ENCODE measurements at places on chromosomes 3 and 15.

- no peak for DNase-seq
Measured at GRCh38 chr15:66827039-66827697, 125.1 kb downstream of the SMAD6 start.

GRCh38 chr15:73959012-73959581 lies 32.8 kb downstream of the LOXL1 start:
- no peak for DNase-seq

DNA sequence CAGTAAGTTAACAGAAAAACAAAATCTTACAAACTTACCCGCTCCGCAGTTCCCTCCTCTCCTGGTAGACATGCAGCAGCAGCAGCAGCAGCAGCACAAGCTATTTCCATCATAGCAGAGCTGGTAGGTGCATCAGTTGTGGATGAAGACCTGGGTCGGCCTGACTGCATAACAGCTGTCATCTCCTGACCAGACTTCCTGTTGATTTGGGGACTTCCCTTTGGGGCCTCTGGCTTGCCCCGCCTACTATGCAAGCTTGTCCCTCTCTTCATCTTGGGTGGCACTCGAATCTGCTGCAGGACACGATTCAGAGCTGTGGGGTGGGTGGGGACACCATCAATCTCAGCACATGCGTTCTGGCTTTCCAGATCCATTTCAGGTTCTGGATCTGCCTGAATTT lies 65.7 kb downstream of the TMCC1 start:
- no peak for DNase-seq

- no peak for DNase-seq
Measured at GRCh38 chr15:65980824-65981456, 111.6 kb downstream of the RAB11A start.

DNA sequence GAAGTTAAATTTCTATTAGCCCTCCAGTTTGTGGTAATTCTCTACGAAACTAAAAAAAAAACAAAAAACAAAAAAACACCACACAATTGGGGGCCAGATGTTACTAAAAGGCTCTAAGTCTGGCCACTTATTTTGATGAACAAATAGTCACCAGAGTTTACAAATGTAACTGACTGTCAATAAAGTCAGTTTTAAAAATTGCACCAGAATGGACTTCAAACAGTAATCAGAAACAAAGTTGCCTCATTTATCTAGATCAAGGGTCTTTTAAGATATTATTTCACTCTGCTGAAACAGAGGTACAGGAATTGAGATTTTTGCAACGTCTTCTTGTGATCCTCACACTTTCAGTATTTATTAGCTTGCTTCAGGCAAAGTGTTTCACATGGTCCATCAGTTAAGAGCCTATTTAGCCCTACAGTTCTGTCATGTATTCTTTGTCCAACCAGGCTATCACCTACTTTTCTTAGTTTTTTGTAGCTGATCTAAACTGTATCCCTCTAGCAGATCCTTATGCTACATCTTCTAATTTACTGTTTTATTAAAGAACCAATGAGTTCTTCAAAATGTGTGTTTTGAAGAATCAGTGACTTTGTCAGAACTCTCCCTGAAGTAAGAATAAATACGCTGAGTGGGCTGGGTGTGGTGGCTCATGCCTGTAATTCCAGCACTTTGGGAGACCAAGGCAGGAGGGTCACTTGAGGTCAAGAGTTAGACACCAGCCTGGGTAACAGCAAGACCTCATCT lies 74.7 kb downstream of the ANKRD28 start:
- DNase-seq = no peak

GRCh38 chr15:32659340-32660155 lies 18.0 kb downstream of the SCG5 start:
- no peak for DNase-seq

DNA sequence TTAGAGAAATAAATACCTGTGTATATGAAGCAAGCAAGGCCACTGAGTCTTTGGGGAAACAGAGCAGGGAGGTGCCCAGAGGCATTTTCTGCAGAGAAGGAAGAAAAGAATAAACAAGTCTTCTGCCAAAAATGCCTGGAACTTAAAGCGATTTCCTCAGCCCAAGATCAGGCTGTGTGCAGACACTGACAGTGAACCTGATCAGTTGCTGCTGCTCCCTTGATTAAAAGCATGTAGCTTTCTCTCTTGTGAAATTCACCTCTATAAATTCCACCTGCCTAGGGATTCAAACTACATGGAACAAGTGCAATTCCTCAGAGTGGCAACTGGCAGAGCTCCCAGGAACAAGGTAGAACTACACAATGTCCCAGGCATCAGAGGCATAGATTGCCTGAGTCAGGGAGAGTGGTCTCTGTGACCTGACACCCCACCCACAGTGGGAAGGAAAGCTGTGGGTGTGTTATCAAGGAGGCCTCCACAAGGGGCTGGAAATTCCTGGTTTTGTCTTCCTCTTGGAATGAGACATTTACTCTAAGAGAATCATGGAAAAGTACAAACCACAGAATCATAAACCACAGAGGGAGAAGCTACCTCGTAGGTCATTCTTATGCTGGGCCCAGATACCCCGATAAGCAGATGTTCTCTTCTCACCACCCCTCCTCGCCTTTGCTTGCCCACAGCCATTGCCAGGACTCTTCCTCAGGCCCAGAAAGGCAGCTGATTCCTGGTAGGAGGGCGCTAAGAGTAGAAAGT lies 1.8 kb upstream of the ZBTB38 start:
- no peak for DNase-seq

GRCh38 chr3:171156401-171157010 lies 130.0 kb upstream of the SLC2A2 start:
- no peak for DNase-seq

DNA sequence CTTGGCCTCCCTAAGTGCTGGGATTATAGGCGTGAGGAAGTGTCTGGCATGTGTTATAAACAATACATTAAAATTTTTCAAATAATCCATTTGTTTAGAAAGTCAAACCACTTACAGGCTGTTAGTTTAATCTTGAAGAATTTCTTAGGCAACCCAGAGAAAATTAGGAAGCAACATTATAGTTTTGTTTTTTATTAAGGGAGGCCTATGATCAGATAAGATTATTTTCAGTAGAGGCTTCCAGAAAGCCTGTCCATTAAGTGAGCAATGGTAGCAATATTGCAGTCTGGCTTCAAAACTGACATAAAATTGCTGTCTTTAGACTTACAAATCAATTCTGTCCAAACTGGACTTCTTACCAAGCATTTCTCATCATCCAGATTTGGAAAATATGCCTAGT lies 49.6 kb downstream of the CD47 start:
- DNase-seq = no peak

- no peak for DNase-seq
Measured at GRCh38 chr3:29281344-29282241, 722 bp downstream of the RBMS3 start.

- no peak for DNase-seq
Measured at GRCh38 chr3:156888176-156888575, 62.0 kb downstream of the LEKR1 start.

DNA sequence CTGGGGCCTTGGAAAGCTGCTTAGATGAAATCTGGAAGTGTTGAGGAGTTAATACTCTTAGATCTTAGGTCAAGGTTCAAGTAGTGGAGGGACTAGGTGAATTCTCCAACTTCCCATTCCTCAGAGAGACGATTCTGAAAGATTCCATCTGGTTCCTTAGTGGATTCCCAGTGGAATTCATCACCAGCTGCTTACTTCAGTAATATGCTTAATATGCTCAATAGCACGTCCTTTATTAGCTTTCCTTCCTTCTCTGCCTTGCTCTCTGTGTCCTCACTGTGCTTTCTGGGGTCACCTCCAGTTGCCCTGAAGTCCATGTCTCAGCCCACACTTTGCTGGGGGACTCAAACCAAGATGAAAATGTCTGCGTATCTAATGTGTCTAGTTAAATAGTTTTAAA lies 31.0 kb downstream of the CEP63 start:
- no peak for DNase-seq

DNA sequence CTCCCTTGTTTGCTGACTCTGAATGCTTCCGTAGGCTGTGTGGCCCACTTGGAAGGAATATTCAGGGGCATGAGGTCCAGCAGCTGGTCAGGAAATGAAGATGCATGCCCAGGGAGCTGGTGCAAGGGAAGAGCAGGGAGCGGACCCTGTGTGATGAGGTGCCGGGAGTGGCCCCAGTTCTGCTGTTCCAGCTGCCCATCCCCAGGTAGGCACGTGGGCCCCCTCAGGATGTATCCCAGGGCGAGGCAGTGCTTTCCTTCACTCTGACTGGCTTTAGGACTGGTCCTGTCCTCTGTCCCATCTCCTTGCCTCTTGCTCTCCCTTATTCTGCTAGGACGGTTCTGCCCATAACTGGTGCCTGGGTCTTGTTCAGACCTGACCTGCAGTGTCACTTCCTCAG lies 1.1 kb upstream of the FAM3D start:
- no peak for DNase-seq

DNA sequence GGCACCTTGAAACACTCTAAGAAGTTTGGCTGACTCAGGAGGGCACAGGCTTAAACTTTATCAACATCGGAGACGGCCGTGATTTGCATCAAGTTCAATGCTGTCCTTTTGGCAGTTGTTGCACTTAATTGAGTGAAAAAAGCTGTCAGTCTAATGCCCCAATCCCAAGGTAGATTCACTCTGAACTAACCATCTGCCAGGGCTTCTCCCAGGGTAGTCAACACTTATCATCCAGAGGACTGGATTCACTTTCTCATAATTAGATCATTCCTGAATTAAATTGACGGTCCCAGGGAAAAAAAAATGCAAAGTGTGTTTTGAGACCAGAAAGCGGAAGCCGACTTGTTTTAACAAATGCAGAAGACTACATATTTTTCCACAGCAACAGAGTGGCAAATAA lies 28.5 kb downstream of the RORA start:
- no peak for DNase-seq

- no peak for DNase-seq
Measured at GRCh38 chr3:149673393-149673792, 15.6 kb upstream of the WWTR1 start.

DNA sequence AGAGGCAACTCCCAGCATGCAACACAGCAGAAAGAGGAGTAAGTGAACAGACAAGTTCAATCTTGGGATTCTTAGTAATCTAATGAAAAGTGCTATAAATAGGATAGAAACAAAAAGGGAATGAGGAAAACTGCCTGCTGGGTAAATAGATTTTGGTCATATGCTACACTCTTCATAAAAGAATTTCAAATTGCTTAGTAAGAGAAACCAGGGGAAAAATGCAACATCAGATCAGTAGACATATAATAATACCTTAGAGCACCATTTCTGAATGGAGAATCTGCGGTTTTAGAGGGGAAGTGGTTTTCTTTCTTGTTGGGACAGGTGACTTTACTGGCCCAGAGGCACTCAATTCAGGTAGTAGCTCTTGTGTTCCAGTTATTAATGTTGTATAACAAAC lies 13.4 kb upstream of the TBC1D5 start:
- no peak for DNase-seq

- no peak for DNase-seq
Measured at GRCh38 chr15:80411788-80412288, 7.7 kb downstream of the ARNT2 start.

DNA sequence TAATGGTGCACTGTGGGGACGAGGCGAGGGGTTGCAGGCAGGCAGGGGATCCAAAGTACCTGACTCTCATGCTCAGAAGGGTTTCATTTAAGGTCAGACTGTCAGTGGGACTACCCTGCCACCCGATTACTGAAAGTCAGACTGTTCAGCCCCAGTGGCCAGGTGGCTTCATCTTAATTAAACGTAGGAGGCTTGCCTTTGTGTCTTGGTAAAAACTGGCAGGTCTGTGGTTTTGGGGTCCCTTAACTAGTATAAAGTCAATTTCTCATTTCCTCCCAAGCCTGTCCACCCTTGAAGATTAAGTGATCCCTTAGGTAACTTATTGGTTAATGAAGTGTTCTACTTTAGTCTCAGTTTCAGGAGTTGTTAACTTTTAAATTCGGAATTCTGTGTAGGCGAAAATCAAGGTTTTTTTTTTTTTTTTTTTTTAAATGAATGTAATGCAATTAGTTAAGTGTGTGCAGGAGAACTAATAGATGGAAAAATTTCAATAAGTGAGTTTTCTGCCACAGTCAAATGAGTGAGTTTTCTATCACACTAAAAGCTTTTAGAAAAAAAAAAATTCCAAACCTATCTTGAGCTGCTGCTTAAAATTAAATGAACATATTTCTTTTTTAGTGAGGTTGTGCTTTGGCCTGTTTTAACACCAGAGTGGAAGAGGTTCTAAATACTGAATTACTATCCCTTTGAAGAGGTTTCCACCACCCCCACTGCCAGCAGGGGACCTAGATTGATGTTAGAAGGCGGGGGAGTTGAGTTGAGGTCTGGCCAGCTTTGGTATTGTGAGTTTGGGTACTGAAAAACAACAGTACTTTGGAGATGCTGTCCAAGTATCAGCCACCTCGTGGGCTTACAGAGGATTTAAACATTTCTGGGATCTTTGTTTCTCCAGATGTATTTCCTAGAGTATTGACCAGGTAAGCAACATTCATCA lies 15.2 kb downstream of the ITPR1 start:
- no peak for DNase-seq

DNA sequence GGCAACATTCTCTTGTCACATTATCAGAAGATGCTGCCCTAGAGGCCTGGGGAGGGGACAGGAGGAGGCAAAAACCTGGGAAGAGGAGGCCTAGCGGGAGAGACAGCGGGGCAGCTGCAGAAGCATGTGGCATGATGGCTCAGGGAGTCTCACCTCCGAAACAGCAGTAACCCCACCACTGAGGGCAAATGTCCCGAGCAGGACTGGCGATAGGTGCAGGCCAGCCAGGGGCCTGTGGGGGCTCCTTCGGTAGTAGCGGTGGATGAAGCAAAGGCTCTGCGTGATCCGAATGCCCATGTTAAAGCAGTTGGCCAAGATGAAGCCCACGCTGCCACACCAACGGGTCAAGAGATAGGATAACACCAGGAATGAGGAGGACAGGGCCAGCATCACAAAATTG lies 38.0 kb downstream of the RFT1 start:
- DNase-seq = no peak

GRCh38 chr3:46359733-46360493 lies 6.0 kb downstream of the CCR2 start:
- no peak for DNase-seq

DNA sequence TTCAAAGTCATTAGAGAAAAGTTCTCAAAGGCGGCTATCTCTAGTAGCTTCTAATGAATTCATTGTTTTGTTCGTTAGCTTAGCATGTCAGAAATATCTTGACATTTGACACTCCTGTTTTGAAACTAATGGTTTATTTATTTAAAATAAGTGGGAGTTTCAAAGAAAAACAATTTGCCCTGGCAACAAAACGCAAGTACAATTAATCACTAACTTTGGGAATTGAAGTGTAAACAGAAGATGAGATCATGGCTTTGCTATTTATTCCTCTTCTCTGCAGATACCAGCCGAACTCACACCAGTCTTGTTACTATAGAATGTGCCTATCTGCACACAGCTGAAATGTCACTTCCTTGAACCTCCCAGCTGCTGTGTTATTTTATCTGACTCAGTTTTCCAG lies 27.5 kb downstream of the MASP1 start:
- no peak for DNase-seq

GRCh38 chr15:73991260-73991659 lies 835 bp downstream of the STOML1 start:
- no peak for DNase-seq

All from activated CD4-positive, alpha-beta T cell treated with anti-CD3 and anti-CD28 coated beads for 1 hour (primary cell).